ENCODE measurements at places on chromosomes 12 and 14. TPM values are rescaled to one million over a fixed set of nuclear protein-coding genes. Genes with fewer than 3 reads are reported as not detected.

C3AR1 gene
- total RNA-seq, result not detected

MORN3 gene
- total RNA-seq, result 0.26 TPM

CCT2 gene
- total RNA-seq, result 110 TPM

NKX2-1 gene
- total RNA-seq, result not detected

CLEC6A gene
- not detected for total RNA-seq

TEX52 gene
- not detected for total RNA-seq

HRK gene
- total RNA-seq, result 0.09 TPM

Measured in pericardium fibroblast (primary cell).